ENCODE measurements at places on chromosomes 2 and 18.

DNA sequence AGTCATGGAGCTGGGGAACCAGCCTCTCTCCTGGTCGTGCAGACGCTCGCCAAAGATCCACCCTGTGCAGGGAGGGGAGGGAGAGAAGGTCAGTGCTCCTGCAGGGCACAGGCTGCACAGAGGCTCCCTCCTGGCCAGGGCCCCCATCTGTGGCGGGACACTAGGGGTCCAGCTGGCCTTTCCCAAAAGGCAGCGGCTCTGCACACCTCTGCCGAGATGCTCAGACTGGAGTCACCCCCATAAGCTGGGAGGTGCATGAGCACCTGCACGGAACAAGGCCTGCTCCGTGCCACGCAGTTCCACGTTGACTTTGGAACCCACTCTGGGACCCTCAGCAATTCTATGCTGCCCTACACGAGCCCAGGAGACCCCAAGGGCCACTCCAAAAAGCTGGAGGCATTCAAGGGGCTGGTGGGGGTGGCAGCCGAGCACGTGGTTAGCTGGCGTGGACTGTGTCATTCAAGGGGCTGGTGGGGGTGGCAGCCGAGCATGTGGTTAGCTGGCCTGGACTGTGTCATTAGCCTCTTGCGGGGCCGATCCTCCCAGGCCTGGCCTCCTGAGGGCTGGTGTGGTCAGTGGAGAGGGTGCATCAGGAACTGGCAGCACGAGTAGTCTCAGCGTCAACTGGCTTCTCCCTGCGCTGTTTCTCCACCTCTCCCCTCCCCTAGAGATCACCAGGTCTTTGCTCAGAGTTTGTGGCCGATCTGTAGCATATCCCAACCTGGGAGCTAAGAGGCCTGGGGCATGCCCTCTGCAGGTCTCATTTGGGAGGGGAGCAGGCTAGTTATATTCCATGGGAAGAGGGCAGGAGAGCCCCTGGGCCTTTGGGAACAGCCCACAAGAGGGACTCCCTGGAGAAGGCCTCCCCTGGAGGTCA lies 9.8 kb downstream of the SNORC start:
- no peak for DNase-seq

GRCh38 chr18:6877288-6877687 lies 147.8 kb downstream of the ARHGAP28 start:
- DNase-seq = no peak

DNA sequence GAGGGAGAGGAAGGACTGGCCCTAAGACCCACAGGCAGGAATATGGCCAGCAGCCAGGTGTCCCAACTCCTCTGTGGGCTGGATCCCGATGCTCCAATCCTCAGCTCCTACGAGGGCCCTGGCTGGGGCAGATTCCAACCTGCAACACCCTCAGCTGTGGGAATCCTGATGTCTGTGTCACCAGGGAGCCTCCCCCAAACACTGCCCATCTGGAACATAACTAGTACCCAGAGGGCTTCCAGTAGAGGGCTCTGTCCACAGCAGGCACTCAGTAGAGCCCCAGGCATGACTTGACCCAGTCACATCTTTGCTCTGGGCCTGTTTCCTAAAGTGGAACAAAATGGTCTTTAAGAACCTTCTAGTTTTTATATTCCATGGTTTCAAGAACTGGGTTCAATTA lies 20.6 kb upstream of the LOXHD1 start:
- DNase-seq = no peak

DNA sequence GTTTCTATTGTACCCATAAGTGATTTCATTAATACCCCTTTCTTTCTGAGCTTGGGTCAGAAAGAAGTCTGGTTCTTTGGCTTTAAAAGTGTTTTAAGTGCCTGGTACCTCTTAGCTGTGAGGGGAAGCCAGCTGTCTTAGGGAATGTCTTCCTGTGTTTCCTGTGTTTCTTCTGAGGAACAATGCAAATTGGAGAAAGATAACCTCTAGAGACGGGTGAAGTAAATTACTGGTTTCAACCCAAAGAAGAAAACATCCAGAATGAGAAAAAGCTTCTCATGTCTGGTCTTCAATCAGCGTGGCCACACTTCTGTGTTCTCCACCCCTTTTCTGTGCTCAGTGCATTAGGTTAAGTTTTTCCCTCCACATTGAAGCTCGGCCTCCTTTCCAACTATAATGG lies 10.2 kb upstream of the CHN1 start:
- DNase-seq = no peak

GRCh38 chr2:64781711-64782390 lies 128.1 kb upstream of the SERTAD2 start:
- no peak for DNase-seq

DNA sequence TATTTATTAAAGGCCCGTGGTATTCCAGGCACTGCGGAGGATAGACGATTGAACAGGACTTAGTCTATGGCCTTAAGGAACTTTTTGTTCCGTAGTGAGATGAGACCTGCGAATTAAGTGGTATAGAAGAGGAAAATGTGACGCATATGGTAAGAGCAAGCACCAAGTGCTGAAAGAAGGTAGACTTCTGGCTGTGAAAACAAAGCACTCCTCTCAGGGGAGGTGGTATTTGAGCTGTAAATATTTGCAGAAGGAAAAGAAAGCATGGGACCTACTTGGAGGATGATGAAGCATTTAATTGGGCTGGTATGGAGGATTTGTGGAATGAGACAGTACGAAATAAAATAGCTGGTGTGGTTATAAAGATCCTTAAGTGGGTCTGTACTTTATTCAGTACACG lies 62.5 kb downstream of the GPR39 start:
- DNase-seq = no peak

DNA sequence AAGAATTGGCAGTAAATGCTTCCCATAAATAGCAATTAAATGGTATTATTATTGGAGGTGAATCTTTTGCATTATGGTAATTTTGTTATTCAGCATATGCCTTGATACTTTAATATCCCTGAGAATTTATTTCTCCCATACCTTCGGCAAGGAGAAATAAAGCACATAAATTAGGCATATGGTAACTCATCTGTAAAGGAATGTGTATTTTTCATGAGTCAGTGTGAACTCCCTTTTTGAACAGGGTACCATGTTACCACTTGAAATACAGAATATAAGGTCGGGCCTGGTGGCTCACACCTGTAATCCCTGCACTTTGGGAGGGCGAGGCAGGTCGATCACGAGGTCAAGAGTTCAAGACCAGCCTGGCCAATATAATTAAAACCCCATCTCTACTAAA lies 18.4 kb downstream of the METTL21A start:
- DNase-seq = no peak

GRCh38 chr2:236665572-236666118 lies 96.0 kb downstream of the ACKR3 start:
- DNase-seq = no peak

DNA sequence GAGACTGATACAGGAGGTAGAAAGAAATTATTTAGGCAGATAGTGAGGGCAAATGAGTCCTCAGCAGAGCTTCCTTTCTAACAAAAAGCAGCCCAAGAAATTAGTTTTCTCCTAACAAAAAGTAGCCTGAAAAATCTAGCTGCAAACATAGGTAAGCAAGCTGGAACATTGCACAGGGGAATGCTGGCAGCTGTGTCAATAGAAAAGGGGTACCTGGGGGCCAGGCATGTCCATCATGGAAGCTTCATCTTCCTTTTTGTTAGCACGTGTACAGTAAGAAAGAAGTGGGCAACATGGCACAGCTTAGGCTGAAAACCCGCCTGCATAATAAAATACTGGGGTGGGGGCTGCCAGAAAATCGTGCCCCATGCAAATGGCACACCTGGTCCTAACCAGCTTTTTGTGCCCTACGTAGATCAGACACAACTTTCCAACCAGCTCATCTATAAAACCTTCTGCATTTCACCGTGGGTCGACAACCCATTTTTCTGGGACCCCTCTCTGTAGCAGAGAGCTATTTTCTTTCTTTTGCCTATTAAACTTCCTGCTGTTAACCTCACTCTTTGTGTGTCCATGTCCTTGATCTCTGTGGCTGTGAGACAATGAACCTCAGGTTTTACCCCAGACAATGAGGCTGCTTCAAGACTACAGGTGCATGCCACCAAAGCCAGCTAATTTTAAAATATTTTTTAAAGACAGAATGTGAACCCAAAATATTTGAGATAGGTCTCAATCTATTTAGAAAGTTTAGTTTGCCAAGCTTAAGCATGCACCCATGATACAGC lies 6.6 kb upstream of the MTHFD2 start:
- no peak for DNase-seq

DNA sequence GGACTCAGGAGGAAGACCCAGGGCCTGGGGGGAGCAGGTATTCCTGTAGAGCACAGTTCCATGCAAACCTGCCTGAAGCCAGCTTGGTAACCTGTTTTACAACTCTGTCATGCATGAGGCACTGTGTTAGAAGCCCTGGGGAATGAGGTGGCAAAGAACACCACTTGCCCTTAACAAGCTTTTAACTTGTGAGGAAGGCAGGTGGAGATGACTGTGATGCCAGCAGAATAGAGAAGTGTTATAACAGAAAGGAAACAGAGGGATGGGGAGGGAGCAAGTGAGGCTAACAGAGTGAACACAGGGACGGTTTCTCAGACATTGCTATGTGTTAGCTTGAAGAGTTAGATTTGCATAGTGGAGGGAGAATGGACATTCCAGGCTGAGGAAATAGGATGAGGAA lies 11.5 kb upstream of the IL1A start:
- DNase-seq = no peak

- no peak for DNase-seq
Measured at GRCh38 chr2:224722770-224723169, 6.6 kb upstream of the CCDC195 start.

GRCh38 chr2:3754795-3755194 lies 51.4 kb downstream of the DCDC2C start:
- no peak for DNase-seq

GRCh38 chr2:225274751-225275150 lies 124.8 kb upstream of the NYAP2 start:
- no peak for DNase-seq

GRCh38 chr18:9066817-9067306 lies 35.6 kb upstream of the NDUFV2 start:
- DNase-seq = no peak

GRCh38 chr2:5699963-5700362 lies 7.8 kb downstream of the SOX11 start:
- no peak for DNase-seq
